ENCODE measurements at places on chromosomes 1 and 21.

DNA sequence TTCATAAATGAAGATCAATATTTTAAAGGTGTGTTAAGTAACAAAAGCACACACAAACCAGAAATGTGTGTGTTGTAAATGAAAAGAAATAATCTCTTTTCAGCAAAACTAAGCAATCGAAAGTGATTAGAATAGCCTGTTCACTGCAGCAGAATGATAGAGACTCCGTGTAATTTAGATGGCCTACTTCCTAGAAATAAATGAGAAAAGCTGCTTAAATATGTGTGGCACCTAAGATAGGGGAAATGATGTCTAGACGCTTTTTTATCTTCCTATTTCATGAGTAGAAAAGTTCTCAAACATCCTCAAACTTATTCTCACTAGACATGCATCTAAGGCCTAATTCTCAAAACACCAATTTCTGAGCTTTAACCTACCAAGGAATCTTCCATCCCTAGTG is 124.7 kb upstream of the BRINP3 start:
- no peak for DNase-seq

- no peak for DNase-seq
These were observed 29.3 kb downstream of the BATF3 start for GRCh38 chr1:212670301-212670700.

GRCh38 chr21:41634211-41634694 is 126.3 kb upstream of the TMPRSS2 start:
- DNase-seq: no peak

DNA sequence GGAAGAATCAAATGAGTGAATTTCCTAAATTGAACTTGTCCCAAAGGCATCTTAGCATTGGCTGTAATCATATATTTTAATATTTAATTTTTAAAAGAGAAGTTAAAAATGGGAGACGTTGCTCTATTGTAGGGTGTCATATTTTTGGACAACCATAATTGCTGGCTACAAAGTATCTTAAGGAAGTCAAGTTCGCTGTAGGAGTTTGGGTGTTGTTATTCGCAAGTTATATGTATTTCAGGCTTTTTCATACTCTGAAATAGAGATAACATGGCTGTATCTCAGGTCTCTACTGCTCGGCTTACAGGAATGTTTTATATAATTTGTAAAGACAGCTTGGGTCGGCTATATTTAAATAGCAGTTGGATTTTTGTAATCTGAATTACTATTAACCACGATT is 852 bp downstream of the TMEM50A start:
- DNase-seq: no peak

- peak; percentile 17 for DNase-seq
These were observed 1.5 kb downstream of the QSOX1 start for GRCh38 chr1:180156201-180156600.

GRCh38 chr1:39370602-39371001 is 120.8 kb upstream of the BMP8A start:
- no peak for DNase-seq

- no peak for DNase-seq
These were observed 188.1 kb upstream of the RGS18 start for GRCh38 chr1:191970116-191970515.

GRCh38 chr1:150183061-150183460 is 33.3 kb downstream of the PLEKHO1 start:
- no peak for DNase-seq

DNA sequence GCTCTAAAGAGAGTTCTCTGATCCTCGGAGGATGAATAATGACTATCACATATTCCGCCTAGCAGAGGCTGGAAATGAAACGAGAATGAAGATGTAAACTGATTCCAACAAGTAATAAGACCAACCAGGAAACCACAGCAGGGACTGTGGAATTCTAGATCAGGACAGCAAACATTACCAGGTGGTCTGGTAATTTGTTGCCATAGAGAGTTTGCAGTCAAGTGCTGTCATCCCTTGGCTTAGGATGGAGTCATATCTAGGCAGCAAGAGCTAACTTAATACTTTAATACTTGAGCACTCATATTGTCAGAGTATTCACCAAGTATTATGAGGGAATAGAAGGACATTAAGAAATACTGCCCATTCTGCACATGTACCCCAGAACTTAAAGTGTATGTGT is 45.1 kb upstream of the MUTYH start:
- DNase-seq: no peak

DNA sequence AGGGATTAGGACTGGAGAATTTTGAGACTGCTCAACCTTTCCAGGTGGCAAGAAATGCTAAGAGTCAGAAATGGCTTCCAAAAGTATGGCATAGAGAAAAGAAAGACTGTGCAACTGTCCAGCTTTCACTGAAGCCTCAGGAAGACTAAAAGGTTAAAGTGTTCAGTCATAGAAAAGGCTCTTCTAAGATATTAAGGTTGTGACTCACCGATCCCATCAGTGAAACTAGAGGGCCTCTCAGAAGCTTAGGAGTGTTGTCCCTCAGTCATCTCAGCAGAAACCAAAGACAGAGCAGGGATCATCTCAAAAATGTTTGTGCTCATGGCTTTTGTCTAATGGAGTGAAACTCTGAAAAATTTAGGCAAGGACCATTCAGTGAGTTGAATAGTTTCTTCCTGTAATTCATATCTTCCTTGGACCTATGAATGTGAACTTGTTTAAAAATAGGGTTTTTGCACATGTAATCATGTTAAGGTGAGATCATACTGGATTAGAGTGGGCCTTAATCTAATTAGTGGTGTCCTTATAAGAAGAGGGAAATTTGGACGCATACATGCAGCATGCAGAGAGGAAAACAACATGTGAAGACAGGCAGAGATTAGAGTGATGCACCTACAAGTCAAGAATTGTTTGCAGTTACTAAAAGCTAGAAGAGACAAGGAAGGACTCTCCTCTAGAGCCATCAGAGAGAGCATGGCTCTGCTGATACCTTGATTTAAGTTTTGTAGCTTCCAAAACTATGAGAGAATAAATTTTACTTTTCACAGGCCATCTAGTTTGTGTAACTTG is 71.3 kb downstream of the RPE65 start:
- no peak for DNase-seq

- DNase-seq: no peak
These were observed 38.6 kb downstream of the CAPN9 start for GRCh38 chr1:230785636-230786384.
